ENCODE measurements at places on chromosomes 6 and 20.

GRCh38 chr6:157096105-157096504, 227.2 kb downstream of the TMEM242 start:
- DNase-seq = no peak

DNA sequence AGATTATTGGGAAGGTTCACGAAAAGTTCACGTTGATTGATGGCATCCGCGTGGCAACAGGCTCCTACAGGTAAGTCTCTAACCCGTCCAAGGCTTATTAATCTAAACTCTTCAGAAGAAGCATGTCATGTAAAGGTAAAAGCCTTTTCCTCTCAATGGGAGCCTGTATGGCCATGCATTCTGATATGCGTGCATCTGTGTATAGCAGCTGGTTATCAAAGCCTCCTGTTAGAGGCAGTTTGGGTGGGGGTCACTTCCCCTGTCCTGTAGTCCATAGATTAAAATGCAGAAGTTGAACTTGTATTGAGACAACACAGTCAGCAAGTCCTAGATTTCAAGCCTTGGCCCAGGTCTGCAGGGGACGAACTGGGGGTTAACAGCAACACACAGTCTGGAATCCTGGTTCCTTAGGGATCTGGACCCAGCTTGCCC, 14.2 kb upstream of the DHX35 start:
- DNase-seq = no peak

GRCh38 chr20:32132911-32133549, 23.5 kb downstream of the TM9SF4 start:
- no peak for DNase-seq

DNA sequence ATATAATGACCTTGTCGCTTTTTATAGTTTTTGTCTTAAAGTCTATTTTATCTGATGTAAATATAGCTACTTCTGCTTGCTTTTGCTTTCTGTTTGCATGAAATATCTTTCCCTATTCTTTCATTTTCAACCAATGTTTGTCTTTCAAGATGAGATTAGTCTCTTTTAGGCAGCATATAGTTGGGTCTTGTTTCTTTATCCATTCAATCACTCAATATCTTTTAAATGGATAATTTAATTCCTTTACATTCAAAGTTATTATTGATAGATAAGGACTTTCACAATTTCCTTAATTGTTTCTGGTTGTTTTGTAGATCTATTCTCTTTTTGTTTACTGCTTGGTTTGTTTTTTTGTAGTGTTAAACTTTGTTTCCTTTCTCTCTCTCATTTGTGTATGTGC, 43.5 kb upstream of the TPD52L1 start:
- DNase-seq = no peak

DNA sequence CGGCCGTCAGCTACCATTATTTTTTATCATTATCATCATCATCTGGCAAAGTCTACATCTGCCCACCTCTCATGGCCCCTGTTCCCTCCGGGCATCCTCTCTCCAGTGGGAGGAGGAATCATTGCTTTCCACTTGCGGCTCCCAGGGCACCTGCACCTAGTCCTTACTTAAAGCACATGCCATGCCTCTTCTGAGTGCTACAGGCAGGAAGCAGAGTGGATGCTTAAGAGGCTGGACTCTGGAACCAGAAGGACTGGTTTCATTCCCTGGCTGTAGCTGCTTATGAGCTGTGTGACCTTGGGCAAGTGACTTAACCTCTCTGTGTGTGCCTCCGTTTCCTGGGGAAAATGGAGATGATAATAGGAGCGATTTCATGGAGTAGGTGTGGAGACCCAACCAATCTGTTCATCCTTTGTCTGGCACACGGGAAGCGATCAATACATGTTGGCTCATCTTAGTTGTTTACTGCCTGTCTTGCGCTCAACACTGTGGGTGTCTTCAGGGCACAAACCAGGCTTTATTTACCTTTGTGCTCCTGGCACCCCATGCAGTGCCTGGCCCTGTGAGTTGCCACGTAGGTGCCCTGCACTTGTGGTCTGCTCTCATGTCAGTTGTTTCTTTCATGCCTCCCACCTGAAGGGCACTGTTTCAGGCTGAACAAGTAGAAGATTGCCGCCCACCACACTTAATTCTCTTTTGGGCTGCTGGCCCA, 317.0 kb upstream of the SULF2 start:
- no peak for DNase-seq

DNA sequence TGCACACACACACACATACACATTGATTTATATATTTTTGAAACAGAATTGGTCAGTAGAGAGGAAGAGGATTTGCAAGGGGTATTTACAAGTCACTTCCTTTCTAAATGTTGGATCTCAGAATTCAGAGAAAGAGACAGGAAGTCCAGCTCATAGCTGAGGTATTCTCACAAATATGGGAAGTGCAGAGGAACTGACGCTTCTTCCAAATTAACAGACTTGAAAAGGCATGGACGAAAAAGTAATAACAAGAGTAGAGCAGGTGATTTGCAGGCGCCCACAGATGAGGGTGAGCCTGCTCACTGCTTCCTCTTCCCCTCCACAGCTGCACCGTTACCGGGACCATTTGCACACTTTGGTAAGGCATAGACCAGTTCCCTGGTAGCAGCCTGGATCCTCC, 246.4 kb downstream of the PHACTR1 start:
- no peak for DNase-seq

DNA sequence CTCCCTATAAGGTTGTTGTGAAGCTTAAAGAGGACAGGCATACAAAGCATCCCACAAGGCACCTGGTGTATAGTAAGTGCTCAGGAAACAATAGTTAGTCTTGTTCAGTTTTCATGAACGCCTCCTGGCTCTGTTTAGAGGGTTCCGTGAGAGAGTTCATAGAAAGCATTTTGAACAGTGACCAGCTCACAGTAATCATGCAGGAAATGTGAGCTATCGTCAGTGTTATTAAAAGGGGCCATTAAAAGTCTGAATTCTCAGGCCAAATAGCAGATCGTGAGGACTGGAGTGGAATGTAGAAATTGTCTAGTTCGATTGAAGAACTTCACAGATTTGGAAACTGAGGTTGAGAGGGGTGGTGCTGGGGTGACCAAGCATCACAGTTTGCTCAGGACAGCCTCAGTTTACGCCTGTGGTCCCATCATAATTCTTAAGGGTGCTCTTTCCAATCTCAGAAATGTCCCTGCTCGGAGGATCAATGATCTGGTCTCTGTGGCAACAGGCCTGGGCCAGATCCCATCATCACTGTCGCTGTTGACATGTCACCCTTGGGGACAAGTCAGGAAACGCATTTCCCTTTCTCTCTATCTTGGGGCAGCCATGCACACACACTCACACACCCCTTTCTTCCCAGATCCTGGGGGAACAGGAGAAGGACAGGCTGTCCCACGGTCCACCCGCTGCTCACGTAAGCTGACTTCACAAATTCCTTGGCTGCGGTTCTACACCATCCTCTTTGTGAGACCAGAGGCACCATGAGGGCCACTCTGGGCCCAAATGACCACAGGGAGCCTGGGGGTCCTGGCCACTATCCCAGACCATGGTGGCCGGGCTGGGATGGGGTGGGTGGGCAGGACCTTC, 7.2 kb downstream of the TGM2 start:
- no peak for DNase-seq

DNA sequence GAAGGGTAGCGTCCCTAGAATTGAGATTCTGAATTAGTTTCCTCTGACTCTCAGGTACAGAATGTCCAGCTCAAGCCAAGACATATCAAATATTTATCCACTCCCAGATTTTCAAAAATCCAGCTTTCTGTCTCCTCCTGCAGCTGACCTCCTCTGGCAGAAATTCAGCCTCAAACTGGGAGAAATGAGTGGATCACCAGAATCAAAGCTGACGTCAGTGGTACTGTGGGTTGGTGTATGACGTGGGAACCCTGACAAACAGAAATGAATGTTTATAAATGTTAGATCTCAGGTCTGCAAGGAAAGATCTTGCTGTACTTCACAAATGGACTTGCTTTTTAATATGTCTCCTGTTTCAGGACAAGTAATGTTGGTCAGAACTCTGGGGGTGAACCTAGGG, 595.0 kb downstream of the PTPRT start:
- DNase-seq = no peak

- no peak for DNase-seq
Observed at GRCh38 chr20:61611401-61612180, 359.5 kb downstream of the CDH4 start.

- no peak for DNase-seq
Observed at GRCh38 chr6:40909811-40910210, 129.2 kb downstream of the UNC5CL start.

DNA sequence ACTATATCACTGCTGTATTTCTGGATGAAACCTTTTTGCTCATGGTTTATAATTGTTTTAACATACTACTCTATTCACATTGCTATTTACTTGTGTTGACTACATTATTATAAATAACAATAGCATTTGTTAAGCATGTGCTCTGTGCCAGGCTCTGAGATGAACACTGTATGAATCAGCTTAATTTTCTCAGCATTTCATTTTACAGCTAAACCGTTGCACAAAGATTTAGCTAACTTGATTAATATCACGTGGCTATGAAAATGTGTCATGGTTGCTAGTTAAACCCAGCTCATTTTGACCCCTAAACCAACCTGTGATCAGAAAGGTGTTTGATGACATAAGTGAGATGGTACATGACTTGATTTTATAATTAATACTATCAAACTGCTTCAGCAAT, 77.5 kb downstream of the NCOA7 start:
- DNase-seq = no peak

DNA sequence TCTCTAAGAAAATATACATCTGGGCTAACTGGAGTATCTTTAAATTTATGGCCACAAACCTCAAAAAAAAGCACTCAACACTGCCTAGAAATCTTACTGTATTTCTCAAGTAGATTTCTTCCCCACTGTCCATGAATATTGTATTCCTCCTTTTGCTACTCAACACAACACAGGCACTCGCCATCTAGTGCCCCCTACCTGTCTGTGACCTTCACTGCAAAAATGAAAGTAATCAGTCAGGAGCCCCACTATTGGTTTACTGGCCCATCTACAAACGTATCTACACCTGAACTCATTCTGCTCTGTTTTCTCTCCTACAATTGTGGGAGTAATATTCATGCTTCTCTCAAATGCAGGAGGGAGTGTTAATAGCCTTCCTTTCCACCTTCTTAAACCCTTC, 58.3 kb downstream of the LY86 start:
- DNase-seq = no peak

DNA sequence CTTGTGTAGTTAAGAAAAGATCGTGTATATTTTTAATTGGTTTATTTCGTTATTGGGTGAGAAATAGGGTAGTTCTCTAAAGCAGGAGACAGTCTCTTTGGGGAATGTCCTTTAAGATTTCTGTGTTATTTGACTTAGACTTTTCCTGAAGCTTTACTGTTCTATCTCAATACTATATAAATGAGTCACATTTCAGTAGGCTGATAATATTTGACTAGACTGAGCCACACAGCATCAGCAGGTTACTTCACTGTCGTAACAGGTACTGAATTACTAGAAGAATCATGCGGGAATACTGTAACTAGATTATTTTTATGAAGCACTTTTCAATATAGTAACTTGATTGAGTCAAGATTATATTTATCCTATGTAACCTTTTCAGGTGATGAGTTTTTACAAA, 1.4 kb downstream of the SMAP1 start:
- no peak for DNase-seq

DNA sequence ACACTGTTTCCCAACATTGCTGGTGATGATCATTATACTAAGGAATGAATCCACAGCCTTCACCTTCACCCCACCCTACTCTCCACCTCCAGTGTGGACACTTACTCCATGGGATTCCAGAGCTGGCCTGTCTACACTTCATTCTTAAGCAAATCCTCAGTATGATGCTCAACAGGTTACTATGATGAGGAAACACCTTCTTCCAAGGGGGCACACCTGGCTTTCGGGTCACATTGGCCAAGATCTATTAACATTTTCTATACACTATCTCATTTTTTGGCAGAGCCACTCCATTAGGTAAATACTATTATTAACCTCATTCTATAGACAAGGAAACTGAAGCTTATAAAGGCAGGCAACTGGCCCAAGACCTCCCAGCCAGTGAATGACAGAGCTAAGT, 8.0 kb upstream of the EPPIN start:
- no peak for DNase-seq

GRCh38 chr6:53394704-53395103, 46.0 kb upstream of the ELOVL5 start:
- no peak for DNase-seq
